AG04449 (cell line): ENCODE measurements at places on chromosomes 7 and 10.

DNA sequence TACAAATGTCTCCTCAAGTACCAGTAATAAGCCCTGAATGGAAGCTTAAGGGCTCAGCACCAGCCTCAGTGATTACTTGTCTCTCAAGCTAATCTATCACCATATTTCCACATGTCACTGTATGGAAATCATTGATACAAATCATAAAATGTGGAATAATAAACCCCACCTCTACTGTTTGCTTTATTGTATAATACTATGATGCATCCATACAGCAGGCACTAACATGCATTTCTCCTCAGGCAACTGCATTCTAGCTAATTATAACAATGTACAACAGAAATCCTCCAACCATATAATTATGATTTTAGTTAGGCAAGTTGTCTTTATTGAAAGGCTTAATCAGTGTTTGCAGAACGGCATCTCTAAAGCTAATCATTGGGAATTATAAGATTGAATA, 26.2 kb downstream of the CRPPA start:
- no peak for DNase-seq

DNA sequence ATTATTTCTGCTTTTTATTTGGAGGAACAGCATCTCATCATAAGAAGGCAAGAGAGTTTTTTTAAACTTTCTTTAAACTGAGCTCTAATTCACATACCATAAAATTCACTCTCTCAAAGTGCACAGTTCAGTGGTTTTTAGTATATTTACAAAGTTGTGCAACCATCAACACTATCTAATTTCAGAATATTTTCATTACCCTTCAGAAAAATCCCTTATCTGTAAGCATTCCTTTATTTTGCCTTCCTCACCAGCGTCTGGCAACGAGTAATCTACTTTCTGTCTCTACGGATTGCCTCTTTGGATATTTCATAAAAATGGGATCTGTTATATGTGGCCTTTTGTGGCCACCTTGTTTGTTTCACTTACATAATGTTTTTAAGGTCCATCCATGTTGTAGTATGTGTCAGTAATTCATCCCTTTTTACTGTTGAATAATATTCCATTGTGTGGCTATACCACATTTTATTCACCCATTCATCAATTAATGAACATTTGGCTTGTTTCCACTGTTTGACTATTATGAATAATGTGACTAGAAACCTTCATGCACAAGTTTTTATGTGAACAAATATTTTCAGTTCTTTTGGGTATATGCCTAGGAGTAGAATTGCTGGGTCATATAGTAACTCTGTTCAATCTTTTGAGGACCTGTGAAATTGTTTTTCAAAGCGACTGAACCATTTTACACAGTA, 181.5 kb downstream of the TRIL start:
- DNase-seq, result no peak

- no peak for DNase-seq
These were observed 597.5 kb upstream of the PFKP start for GRCh38 chr10:2469802-2470201.

GRCh38 chr10:24241536-24242040, 32.6 kb downstream of the KIAA1217 start:
- no peak for DNase-seq

- no peak for DNase-seq
These were observed 126.4 kb downstream of the KBTBD2 start for GRCh38 chr7:32765185-32765584.

GRCh38 chr7:31214751-31215150, 125.8 kb downstream of the NEUROD6 start:
- DNase-seq, result no peak

DNA sequence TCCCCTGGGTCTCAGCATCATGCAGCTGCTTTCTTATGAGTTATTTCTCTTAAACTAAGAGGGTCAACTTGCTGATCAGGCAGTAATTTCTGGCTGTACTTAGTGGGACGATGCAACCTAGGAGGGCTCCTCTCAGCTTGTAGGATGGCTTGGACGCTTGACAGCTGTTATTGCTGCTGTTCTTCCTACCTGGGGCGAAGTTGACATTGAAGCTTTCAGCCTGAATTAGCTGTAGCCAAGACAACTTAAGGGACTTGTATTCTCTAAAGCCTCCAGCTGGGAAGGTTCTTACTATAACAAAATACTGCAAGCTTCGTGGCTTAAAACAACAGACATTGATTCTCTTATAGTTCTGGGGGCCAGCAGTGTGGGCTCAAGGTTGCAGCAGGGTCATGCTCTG, 224.9 kb downstream of the ACTR3B start:
- no peak for DNase-seq

GRCh38 chr7:147485660-147486210, 1104.8 kb upstream of the C7orf33 start:
- no peak for DNase-seq

- no peak for DNase-seq
These were observed 260.9 kb upstream of the PLPP4 start for GRCh38 chr10:120195984-120196712.

- DNase-seq, result no peak
These were observed 150.9 kb downstream of the UBE2H start for GRCh38 chr7:129801882-129802281.

DNA sequence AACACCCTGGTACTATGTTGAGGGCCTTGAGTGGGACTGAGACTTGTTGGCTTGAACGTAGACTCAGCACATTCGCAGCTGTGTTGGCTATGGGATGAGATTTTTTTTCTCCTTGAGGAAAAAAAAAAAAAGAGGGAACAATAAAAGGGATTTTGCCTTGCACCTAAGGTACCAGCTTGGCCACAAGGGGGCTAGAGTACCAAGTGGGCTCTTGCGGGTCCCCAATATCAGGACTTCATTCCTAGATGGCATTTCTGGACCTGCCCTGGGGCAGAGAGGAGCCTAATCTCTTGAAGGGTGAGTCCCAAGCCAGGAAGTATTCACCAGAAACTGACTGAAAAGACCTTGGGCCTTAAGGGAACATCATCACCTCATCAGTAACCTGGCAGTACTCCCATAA, 1083.6 kb upstream of the PHF14 start:
- no peak for DNase-seq

DNA sequence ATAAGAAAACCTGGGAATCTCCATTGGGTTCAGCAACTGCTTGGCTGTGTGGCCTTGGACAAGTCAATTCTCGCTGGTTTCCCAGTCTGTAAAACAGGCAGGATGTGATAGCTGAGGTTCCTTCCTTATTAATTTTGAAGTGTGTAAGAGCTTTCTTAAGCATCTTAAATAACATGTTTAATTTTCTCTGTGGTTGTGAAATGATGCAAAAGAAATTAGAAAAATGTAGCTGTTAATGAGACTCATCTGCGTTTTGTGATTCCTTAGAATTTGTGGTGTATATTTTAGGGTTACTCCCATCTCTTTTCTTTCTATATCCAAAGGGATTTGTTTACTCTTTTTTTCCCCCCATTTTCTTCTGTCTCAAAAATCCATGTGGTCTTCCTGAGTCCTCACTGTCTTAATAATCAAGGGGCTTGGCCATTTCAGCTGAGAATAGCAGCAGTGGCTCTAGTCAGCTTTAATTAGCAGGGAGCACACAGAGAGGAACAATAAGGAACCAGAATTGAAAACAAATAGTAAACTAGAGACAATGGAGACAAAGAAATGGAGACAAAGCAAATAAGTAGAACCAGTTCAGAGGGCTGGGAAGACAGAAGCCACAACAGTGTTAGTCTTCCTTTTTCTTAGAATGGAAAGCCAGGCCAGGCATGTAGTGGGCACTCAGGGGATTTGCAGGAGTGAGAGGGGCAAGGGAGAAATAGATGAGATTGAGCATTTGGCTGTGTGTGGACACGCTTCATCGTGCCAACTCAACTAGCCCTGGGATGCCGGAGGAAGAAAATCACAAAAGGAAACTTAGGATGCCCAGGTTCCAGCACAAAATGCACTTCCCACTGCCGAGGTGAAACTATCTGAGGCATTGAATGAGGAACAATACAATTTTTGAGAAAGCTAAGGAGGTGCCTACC, 93.9 kb downstream of the CHN2 start:
- no peak for DNase-seq

DNA sequence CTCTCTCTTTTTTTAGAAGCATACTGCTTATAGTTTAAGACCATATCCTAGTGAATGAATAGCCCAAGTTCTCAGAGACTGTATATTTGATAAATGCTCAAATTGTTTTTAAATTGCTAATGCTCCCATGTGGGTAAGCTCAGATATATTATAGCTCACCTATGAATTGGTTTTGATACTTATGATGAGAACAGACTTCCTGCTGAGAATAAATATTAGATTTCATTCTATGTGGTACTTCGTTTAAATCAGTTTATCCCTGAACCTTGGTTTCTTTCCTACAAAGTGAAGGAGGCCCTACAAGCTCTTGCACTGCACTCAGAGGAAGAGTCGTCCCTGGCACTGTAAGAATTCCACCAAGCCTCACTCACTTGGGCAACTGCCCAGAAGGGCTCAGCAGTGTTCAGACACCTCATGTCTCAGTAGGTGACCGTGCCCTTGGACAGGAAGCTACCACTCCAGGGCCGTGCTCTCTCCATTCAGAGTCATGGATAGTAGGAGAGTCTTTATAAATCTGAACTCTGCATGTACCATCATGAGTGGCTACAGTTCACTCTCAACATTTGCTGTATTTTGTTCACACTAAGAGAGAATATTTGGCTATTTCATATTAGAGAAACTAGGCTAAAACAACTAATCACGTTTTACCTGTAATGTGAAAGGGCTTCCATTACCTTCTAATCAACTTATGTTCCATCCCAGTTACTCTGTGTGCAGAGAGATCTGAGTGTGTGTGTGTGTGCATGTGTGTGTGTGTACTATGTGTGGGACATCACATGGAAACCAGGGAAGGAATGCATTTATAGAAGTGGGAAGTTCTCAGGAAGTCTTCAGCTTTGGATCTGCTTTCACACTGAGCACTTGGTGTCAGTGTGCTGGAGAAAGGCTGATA, 93.8 kb downstream of the PTPRE start:
- DNase-seq, result no peak

- DNase-seq, result no peak
These were observed 494.2 kb upstream of the GALNT17 start for GRCh38 chr7:70637726-70638125.

DNA sequence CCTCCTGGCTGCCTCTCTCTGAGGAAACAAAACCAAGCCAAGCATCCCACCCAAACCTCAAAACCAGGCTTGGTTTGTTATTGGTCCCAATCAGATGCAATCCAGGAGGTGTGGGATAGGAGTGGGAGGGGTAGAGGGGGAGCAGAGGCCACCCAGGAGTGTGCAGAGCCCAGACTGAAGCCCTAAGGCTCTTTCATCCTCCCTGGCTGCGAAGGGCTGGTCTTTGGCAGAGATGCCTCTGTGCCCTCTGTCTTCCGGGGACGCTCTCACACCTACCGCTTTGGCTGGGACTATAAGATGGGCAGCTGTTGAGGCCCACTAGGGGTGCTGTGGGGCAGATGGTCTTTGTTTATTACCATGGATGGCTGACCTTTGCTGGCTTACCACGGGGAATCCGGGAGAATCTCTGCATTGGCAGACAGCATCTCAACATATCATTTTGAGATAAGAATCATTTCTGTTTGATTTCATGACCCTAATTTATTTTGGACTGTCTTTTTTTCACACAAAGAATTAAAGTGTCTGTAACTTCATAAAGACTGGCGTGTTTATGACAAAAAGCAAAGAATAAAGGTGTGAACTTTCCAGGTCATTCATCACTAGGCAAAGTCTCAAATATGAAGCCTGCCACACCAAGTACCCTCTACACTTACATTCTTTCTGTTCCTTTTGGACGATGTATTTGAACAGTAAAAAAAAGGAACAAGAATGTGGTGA, 6.5 kb upstream of the DENND2A start:
- DNase-seq, result no peak

DNA sequence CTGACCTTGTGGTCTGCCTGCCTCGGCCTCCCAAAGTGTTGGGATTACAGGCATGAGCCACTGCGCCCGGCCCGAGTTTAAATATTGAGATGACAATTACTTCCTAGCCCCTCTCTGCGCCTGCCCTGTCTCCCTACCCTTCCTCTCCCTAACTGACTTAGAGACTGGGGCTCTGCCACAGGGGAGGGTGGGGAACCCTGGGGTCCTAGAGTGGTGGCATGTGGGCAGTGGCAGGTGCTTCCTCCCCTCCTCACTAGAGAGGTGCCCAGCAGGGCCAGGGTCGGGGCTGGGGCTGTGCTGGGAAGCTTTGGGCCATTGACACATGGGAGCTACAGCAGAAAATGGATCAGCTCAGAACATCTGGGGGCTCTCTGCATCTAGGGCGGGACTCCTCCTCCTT, 7.0 kb upstream of the ACHE start:
- DNase-seq, result no peak

GRCh38 chr7:155469311-155470185, 11.6 kb downstream of the EN2 start:
- DNase-seq, result no peak

- DNase-seq, result no peak
These were observed 223.8 kb upstream of the CCDC6 start for GRCh38 chr10:60130130-60130579.

DNA sequence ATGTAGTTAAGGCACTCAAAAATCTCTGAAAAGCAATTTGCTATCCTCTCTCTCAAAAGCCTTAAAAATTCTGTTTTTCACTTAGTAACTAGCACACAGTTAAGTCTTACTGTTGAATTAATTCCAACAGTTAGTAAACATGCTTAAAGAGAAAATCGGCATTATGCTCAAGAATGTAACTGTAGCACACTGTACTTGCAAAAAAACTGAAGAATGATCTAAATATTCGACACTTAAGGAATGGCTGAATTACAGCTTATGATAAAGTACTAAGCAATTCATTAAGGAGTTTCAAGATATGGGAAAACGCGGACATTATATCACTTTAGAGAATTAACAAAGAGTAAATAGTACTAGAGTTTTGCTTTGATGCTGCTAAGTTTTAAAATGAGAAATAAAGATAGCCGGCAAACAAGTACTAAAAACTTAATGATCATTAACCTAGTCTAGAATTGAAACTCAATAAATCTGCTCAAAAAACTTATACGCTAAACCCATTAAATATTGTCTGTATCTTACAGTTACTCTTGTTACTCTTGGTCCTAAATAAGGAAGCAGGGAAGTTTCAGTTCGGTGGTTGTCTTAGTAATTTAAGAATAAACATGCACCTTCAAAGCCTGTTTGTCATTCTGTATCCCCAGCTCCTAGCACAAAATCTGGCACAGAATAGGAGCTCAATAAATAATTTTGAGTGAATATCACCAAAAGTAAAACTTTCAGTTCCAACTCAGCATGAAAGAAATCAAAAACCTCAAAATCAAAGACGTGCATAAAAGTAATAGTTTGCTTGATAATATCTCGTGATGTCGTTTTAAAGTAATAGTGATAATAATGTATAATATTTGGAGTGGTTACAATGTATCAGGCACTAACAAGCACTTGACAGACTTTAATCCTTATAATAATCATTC, 1.2 kb downstream of the TRDMT1 start:
- DNase-seq, result no peak

- no peak for DNase-seq
These were observed at the start of gene GIMAP4 for GRCh38 chr7:150567169-150567568. Gene GIMAP4, plus strand, starts transcription at chr7:150567390. Its CDS starts 2,512 bp downstream, at chr7:150569902.

- DNase-seq, result no peak
These were observed 71.3 kb upstream of the ARMC3 start for GRCh38 chr10:22856444-22857074.

DNA sequence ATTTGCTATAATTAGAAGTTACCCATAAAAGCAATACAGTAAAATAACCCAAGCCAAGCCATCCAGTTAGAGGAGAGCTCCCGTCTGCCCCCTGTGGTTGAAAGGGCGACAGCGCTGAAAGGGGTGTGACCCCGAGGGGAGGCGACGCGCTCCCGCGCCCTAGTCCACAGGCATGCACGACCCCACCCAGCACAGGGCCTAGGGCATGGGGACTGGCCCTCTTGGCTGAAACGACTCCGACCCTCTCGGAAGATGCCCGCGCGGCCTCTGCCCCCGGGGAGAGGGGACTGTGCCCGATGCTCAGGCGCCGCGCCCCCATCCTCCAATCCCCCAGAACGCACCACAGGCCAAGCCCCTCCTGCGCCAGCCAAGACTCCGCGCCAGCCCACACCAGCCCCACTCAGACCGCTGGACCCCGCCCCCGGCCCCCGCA, 64.0 kb downstream of the CSGALNACT2 start:
- no peak for DNase-seq
